Activated CD4-positive, alpha-beta T cell treated with anti-CD3 and anti-CD28 coated beads, Interleukin-2, amount 10 ng/mL, durations not matched to agents 7 days and 5 days (primary cell): ENCODE measurements at places on chromosomes 6 and 20. TPM values are rescaled to one million over a fixed set of nuclear protein-coding genes. Genes with fewer than 3 reads are reported as not detected.

DNA sequence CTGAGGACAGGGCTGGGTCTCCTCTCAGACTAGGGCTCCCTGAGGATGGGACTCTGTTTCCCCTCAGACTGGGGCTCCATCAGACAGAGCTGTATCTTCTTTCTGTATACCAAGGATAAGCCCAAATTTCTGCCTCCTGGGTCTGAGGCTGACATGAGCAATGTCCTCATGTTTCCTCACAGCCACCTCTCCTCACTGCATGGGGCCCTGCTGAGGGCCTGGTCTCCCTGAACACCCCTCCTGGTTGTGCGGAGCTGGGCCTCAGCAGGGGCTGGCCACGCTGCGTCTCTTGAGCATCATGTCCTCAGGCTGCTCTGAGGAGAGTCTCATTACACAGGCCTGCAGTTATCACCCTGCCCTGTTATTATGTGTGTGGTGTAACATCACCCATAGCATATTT lies 144.6 kb downstream of the LRFN2 start:
- DNase-seq = no peak

DNA sequence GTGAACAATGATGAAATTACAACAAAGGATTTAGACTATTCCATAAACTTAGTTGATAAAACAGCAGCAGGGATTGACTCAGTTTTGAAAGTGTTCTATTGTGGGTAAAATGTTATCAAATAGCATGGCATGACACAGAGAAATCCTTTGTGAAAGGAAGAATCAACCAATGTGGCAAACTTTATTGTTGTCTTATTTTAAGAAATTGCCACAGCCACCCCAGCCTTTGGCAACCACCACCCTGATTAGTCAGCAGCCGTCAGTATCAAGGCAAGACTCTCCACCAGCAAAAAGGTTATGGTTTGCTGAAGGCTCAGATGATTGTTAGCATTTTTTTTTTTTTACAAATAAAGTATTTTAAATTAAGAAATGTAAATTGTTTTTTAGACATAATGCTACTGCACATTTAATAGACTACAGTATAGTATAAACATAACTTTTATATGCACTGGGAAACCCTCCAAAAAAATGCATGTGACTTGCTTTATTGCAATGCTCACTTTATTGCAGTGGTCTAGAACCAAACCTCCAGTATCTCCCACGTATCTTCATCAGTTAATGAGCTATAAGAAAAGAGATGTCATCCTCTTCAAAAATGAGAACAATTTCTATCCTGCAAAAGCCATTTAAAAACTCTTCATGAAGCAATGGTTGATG lies 162.7 kb downstream of the SOBP start:
- DNase-seq = no peak

GRCh38 chr6:147870506-147871110 lies 362.1 kb downstream of the SAMD5 start:
- no peak for DNase-seq

Gene SPEF1
- 0.17 TPM for total RNA-seq

DNA sequence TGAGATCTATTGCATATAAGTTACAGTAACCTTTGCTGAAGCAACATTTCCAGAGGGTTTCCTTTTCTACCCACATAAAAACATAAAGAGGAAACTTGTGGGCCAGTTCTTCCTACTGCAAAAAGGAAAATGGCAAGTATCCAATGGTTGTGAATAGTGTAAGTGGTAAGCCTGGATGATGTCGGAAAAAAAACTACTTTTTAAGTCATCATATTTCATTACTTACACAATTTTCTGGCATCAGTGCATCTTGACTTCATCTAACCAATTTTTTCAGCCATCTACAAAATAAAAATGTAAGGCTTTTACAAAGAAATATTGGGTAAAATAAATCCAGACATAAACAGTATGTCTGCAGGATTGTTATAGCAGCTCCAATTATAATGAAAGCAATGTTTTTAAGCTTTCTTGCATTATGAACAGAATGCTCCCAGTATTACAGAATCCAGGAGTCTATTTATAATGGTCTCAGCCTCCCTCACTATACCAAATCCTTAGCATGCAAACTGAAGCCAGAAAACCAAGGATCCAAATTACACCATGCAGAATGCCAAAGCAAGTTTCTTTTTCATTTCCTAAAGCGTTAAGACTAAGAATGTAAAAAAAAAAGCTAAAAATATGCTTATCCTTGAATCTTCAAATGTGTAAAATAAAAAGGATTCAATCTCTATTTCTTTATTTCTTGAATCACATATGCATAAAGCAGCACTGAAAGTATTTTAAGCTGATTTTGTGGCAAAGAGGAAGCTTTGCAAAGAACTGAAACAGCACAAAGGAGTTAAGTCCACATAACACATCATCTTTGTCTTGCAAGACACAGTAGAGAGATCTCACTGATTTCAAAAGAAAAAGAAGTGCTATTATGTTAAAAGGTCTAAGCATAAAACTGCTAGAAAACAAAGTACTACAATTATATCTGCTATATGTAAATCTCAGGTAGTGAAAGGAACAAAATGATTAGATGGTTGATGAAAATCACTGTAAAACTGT lies 126.8 kb upstream of the HMGCLL1 start:
- no peak for DNase-seq

Gene MMP24
- total RNA-seq = not detected

Gene WFDC10B
- not detected for total RNA-seq

DNA sequence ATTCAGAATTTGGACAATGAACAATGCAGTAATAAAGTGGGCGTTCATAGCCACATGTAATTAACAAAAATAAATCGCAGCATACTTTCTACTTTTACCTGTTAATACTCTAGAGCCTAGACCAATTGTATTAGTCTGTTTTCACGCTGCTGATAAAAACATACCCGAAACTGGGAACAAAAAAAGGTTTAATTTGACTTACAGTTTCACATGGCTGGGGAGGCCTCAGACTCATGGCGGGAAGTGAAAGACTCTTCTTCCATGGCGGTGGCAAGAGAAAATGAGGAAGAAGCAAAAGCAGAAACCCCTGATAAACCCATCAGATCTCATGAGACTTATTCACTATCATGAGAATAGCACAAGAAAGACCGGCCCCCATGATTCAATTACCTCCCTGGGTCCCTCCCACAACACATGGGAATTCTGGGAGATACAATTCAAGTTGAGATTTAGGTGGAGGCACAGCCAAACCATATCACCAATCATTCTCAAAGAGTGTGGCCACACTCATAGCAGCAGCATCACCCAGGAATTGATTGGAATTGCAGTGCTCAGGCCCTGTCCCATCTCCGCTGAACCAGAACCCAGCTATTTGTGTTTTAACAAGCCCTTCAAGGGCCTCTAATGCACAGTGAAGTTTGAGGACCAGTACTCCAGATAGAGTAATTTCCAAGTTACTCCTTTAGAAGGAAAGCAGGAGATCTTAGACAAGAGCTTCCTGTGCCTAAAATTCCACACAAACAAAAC lies 650.0 kb downstream of the KIF16B start:
- DNase-seq = no peak

Gene SNX14
- total RNA-seq = 29.1 TPM
